Left ventricle myocardium inferior (tissue), 1 donor: ENCODE measurements at places on chromosomes 7 and 10.

DNA sequence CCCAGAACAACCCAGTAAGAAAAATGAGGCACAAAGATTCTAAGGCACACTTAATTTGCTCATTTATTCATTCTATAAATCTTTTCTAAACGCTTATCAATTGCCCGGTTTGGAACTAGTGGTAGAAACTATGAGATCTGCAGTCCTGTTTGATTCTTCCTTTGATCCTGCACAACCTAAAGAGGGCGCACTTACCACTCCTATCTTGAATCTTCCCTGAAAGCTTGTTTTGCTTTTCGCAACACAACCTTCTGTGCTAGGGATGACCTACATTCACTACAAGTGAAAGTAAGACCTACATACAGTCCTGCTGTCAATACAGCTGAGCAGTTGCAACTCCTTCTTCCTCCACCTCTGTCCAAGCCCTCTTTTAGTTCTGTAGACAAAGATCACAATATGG lies 12.6 kb upstream of the ARL4A start:
- DNase-seq, result no peak

DNA sequence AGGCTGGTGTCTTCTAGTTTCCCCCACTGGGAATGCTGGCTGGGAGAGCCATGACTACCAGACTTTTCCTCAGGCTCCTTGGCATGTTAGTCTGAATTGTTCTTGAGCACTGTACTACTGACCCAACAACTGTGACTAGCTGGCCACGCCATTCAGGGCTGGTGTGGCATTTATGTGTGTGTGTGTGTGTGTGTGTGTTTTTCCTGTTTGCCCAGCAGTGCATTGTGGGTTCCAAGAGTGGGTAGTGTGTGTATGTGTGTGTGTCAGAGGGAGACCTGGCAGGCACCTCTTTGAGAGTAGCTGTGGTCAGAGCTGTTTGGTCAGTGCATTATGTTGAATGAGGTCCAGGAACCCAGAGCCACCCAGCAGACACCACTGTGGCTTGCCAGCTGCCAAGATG lies 9.2 kb downstream of the PCBD1 start:
- DNase-seq, result no peak

DNA sequence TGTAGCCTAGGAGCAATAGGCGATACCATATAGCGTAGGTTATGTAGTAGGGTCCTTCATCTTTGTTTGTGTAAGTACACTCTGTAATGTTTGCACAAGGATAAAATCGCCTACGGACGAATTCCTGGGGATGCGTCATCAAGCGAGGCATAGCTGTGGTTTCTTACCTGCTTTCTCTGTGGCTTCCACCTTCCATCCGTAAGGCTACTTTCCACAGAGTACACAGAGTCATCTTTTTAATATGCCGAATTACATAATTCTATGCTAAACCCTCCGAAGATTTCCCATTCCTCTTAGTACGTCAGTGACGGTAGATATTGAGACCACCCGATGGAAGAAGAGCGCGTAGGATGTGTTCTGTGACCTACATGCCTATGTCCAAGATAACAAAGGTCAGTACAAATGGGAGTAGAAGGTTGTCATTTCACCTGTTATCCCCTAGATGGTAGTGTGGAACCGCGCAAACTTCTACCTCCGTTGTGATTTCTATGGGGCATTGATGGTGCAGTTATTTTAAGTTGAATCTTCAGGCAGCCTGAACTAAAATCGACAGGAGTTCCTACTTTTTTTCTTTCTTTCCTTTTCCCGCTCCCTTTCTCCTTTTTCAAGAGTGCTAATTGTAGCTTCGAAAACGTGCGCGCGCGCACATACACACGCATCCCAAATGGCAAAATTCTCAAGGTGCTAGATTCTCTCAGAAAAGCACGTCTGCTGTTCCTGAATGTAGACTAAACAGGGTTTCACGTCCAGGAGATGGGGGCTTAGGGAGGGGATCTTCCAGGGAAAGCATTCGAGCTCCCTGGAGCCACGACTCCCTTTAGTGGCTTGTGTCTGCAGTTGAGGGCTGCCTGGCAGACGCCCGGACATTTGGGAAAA lies 111.7 kb upstream of the MBL2 start:
- DNase-seq, result no peak

DNA sequence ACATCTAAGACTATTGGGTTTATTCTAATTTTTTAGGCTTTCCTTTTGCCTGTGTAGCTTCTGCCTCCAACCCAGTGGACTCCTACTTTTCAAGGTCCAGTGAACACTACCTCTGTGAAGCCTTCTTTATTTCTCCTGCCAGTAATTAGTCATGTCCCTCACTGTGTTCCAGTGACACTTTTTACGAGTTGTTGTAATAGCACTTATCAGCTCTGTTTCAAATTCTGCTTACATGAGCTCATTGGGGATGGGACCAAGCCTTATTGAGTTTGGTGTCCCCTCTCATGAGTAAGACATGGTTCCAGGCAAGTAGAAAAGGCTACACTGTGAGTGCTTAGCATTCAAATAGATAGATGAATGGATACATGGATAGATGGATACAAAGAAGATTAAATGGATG lies 184.6 kb downstream of the HIBADH start:
- no peak for DNase-seq

DNA sequence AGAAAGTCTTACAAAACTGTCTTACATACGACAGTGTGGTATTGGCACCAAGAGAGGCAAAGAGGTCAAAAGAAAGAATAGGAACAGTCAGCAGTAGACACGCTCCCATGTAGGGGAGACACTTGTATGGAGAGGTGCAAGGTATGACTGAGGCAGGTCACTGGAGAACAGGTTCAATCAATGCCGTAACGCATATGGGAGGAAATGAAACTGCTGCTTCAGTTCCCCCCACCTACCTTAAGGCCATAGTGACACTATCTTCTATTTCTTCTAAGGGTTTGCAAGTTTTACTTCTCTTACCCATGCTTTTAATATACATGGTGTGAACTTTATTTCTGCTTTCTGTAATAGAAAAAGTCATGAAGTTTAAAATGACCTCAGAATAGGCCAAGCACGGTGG lies 5.5 kb upstream of the PITRM1 start:
- DNase-seq, result no peak

DNA sequence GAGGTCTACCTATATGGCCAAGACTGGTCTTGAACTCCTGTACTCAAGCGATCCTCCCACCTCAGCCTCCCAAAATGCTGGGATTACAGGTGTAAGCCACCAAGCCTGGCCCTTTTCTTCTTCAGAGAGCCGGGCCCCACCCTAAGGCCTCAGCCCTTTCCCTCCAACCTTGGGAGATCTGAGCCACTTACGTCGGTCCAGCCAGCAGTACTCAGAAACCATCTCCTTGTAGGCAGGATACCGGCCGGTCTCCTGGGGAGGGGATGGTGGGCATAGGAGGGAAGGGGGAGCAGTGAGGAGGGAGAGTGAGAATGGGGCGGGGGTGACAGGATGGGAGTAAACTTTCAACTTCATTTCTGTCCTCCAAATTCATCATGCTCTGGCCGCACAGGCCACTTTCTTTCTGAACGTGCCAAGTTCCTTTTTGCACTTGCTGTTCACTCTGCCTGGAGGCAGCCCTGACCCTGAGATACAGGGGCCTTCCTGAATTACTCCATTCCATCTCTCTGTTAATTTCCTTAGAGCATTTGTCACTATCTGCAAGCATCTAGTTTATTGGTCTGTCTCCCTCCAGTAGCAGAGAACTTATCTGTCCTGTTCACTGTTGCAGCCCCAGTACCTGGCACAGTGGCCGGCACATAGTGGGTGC lies 10.4 kb downstream of the PDZD7 start:
- no peak for DNase-seq

- DNase-seq, result no peak
Observed at GRCh38 chr7:79462390-79462789, 8.9 kb upstream of the MAGI2 start.

DNA sequence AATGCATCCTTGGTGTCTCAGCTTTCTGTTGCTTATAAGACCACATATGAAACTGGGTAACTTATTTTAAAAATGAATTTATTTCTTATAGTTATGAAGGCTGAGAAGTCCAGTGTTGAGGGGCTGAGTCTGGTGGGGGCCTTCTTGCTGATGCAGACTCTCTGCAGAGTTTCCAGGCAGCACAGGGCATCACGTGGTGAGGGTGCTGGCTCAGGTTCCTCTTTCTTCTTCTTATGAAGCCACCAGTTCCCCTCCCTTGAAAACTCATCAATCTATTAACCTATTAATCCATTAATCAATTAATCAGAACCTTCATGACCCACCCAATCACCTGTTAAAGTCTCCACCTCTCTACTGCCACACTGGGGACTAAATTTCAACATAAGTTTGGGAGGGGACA lies 595.6 kb upstream of the NRP1 start:
- DNase-seq, result no peak

DNA sequence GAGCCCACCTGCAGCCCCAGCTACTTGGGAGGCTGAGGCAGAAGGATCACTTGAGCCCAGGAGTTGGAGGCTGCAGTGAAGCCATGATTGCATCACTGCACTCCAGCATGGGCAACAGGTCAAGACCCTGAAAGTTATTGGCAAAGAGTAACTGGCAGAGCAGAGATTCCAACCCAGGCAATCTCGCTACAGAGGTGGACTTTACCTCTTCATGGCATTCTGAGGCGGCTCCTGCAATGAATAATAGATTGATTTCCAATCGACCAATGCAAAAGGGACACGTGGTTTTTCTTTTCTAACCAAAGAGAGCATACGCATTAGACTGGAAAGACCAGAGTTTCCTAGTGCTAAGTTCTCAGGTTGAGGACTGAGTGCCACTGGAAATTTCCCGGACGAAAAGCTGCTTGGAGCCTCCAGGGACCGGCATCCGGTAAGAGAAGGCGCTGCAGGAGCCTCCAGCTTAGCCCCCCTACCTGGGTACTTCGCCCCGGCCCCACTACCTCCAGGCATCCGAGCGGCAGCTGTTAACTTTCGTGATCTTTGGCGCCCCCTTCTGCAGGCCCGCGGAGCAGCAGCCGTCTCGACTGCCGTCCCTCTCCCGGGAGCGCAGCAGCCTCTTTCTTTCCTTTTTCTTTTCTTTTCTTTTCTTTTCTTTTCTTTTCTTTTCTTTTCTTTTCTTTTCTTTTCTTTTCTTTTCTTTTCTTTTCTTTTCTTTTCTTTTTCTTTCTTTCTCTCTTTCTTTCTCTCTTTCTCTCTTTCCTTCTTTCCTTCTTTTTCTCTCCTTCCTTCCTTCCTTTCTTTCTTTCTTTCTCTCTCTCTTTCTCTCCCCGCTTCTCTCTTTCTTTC lies 4.1 kb downstream of the MBLAC1 start:
- peak; percentile 79 for DNase-seq
